Heart left ventricle (tissue), 16 donors: ENCODE measurements at places on chromosomes 5 and 9.
A peak's percentile ranks its signal among the peaks of the same experiment; 100 is the strongest.

GRCh38 chr5:116757326-116757725 is 182.7 kb upstream of the SEMA6A start:
- DNase-seq, result no peak

DNA sequence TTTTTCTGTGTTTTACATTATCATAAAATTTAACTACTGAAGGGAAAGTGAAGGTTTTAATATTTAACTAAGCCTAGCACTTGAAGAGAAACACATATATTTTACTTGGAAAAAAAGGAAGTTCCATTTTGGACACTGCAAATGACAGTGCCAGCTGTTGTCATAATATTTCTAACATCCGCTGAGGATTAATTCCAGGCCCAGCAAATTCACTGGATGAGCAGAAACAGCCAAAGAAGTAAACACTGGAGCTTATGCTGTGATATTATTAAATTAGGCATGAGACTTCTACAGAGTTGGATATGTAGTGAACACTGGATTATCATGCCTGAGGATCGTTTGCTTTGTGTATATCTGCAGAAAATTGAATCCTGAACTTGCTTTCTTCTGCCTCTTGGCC is 67.6 kb downstream of the GHR start:
- DNase-seq, result no peak

- no peak for DNase-seq
These were observed 42.5 kb downstream of the FXN start for GRCh38 chr9:69078069-69078468.

- no peak for DNase-seq
These were observed 56.7 kb downstream of the MAPKAP1 start for GRCh38 chr9:125650271-125650737.

DNA sequence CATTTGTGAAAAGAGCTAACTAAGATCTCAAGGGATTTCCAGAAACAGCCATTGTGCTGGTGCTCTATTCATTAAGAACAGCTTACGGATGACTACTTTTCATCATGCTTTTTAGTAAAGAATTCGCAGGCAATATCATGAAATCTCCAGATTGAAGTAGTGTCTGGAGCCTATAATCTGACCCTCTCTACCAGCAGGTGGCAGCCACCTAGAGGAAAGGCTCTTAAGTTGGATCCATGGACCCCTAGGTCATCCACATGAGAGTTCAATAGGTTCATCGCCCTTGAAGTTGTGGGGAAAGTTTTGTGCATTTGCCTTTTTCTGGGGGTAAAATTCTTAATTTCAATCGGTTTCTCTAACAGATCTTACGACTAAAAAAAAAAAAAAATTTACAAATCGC is 82.3 kb downstream of the SLC1A3 start:
- DNase-seq, result no peak

- no peak for DNase-seq
These were observed 310.5 kb upstream of the KIF2A start for GRCh38 chr5:61995486-61995885.

GRCh38 chr5:18675041-18675440 is 1040.8 kb downstream of the TAF11L14 start:
- no peak for DNase-seq

GRCh38 chr5:73564675-73565074 is 764 bp downstream of the ANKRA2 start:
- no peak for DNase-seq

DNA sequence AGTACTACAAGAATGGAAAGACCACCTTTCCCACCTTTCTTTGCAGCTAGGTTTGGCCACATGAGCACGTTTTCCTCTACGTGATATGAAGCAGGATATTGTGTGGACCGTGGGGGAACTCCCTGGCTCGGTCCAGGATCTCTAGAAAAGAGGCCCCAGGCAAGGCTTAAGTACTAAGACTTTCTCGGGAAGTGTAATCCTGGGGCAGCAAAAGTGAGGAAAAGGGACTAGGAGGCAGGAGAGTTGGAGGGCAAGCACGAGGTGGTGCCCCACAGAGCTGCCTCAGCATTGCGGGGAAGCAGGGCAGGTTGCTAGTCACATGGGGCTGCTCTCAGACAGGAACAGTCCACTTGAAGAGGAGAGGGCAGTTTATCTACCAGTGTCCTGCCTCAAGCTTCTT is 235.1 kb downstream of the GADD45G start:
- no peak for DNase-seq

- no peak for DNase-seq
These were observed 130.6 kb downstream of the PDZD2 start for GRCh38 chr5:31769530-31769929.

DNA sequence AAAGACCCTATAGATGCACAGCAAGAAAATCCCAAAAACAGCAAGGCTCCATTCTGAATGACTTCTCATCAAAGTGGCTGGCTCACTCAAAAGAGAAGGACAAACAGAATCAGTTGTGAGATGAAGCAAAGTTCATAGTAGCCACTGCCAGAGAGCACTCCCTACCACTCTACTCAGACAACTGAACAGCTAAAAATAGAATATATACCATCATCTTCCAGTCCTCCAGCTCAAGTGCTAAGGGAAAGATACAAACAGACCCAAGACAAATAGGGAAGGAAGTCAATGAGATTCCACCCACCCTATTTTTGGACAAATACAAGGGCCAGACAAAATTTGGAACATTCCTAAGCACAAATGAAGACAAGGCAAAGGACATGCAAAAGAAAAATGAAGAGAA is 20.6 kb downstream of the GNAQ start:
- DNase-seq, result no peak

GRCh38 chr9:135474915-135475314 is 4.7 kb upstream of the PPP1R26 start:
- no peak for DNase-seq

- no peak for DNase-seq
These were observed 189.8 kb upstream of the TRIM32 start for GRCh38 chr9:116497095-116497890.

GRCh38 chr5:89313044-89313443 is 430.1 kb upstream of the MEF2C start:
- DNase-seq, result no peak

- no peak for DNase-seq
These were observed 29.0 kb upstream of the FAM174A start for GRCh38 chr5:100505984-100506670.

DNA sequence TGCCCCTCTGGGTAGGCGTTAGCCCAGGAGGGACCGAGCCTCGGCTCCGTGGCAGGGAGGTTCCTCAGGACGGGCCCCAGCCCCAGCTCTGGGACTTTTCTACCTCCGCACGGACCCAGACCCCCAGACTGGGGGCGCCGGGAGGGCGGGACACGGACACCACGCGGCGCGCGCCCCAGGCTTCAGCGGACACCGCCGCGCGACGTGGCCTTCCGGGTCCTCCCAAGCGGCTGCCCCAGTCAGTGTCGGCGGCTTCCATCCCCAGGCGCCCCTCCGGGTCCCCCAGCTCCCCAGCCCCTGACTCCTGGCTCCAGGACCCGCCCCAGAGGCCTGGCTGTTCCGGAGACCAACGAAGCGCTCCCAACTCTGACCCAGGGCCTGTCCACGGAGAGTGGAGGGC is 3.1 kb downstream of the LCNL1 start:
- DNase-seq, result no peak

DNA sequence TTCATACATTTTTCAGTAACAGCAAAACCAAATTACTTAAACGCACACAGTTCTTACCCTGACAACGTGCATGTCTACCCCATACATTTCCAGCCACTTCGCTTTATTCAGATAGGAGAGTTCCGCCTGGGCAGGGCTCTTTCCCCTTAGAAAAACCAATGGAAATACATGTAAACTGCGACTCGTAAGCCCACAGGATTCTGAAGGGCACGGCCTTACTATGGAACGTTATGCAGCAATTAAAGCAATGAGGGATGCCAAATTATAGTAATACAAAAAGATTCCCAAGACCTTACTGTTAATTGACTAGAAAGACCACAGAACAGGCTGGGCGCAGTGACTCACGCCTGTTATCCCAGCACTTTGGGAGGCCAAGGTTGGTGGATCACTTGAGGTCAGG is 64.5 kb downstream of the EPB41L4B start:
- no peak for DNase-seq

DNA sequence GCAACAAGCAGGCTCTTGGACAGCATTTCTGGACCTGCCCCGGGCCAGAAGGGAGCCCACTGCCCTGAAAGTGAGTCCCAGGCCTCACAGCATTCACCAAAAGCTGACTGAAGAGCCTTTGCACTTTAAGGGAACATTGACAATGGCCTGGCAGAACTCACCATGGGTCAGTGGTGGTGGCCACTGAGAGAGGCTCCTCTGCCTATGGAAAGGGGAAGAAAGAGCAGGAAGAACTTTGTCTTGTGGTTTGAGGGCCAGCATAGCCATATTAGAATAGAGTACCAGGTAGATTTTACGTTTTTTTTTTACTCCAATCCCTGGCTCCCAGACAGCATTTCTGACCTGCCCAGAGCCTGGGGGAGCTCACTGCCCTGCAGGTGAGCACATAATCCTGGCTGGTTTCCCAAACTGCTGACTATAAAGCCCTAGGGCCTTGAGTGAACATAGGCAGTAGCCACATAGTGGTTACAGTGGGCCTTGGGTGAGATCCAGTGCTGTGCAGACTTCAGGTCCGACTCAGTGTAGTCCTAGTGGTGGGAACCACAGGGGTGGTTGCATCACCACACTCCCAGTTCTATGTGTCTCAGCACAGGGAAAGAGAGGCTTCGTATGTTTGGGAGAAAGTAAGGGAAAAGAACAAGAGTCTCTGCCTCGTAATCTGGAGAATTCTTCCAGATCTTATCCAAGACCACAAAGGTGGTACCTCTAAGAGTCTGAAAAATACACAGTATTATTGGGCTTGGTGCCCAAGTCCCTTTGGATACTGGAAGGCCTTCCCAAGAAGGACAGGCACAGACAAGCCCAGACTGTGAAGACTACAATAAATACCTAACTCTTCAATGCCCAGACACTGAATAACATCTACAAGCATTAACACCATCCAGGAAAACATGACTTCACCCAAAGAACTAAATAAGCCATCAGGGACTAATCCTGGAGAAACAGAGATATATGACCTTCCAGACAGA is 89.5 kb downstream of the TSSK1B start:
- DNase-seq, result no peak

GRCh38 chr5:51487952-51488351 is 104.7 kb downstream of the ISL1 start:
- DNase-seq, result no peak

GRCh38 chr9:25636026-25636425 is 42.2 kb downstream of the TUSC1 start:
- no peak for DNase-seq

- DNase-seq, result peak; percentile 25
These were observed at the start of gene FIBCD1 for GRCh38 chr9:130938652-130939404. Gene FIBCD1 (minus strand): TSS chr9:130939247. CDS start chr9:130938607, 640 bp downstream.

- peak; percentile 33 for DNase-seq
These were observed 710 bp downstream of the HSD17B4 start for GRCh38 chr5:119453040-119453373.

- no peak for DNase-seq
These were observed 55.5 kb downstream of the MYO10 start for GRCh38 chr5:16880547-16880946.

DNA sequence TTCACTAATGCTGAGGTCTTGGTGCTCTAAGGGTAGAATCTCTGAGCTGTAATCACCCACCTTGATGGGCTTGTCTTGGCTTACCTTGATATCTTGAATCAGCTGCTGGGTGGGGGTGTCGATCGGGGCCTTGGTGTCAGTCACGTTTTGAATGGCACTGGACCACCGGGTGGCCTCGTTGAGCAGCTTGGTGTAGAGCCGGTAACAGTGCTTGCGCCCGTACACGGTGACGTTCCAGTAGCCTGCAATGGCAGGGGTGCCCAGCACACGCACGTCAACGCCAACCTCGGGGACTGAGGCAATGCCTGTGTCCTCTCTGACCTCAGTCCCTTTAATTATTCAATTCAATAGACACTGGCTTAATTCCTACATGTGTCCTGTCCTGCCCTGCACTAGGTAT is 63.1 kb upstream of the RETREG1 start:
- no peak for DNase-seq
